ENCODE measurements at places on chromosomes 16 and 17. TPM values are rescaled to one million over a fixed set of nuclear protein-coding genes. Genes with fewer than 3 reads are reported as not detected.

- no peak overlapping the region for H3K27ac ChIP-seq
- no peaks in the 10 kb centered on the region for H3K27me3 ChIP-seq
- DNase-seq = no peak
- H3K36me3 ChIP-seq = no peaks in the 10 kb centered on the region
- no peaks in the 10 kb centered on the region for H3K4me1 ChIP-seq
These were observed 385.3 kb downstream of the HAPSTR1 start for GRCh38 chr16:9476744-9477143.

DNA sequence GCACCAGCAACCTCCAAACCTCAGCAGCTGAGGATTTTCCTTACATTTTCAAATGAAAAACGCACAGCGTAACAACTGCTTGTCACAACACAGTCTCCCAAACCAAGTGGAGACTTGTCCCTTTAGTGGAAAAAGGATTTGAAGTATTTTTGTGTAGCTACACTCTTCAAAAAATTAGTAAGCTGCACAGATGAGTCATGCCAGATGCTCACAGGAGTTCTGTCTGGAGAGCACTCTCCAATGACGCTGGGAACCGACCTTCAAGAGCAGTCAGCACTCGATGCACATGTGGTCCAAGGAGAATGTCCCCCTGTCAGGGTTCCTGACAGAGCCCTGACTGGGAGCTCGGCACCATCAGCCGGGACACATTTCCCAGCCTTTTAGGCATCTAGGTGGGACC, 39.8 kb downstream of the MAP1LC3B start:
- no peak overlapping the region for H3K4me3 ChIP-seq
- H3K4me1 ChIP-seq = no peaks in the 10 kb centered on the region
- no peak for DNase-seq
- peaks cover 5% of the 10 kb centered on the region for H3K36me3 ChIP-seq
- no peak overlapping the region for H3K27ac ChIP-seq
- H3K27me3 ChIP-seq = peaks cover 3% of the 10 kb centered on the region

DNA sequence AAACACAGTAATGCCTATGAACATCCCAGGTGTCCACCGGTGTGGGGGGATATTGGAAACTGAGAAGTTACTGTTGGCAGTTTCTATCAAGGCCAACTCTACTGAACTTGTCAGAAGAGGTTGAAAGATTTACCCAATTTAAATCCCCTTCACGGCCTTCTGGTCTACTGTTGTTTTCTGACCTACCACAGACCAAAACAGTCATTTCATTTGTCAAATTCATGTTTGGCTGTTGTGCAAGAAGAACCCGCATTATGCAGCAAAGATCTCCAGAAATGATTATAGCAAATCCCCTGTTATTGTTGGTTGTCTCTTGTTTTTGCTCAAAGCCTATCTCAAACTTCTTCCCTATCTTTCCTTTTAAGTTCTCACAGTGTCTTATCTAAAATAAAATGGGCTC, 73.1 kb upstream of the MAF start:
- H3K4me1 ChIP-seq = no peaks in the 10 kb centered on the region
- no peaks in the 10 kb centered on the region for H3K27me3 ChIP-seq
- no peak overlapping the region for H3K27ac ChIP-seq
- no peaks in the 10 kb centered on the region for H3K36me3 ChIP-seq

DNA sequence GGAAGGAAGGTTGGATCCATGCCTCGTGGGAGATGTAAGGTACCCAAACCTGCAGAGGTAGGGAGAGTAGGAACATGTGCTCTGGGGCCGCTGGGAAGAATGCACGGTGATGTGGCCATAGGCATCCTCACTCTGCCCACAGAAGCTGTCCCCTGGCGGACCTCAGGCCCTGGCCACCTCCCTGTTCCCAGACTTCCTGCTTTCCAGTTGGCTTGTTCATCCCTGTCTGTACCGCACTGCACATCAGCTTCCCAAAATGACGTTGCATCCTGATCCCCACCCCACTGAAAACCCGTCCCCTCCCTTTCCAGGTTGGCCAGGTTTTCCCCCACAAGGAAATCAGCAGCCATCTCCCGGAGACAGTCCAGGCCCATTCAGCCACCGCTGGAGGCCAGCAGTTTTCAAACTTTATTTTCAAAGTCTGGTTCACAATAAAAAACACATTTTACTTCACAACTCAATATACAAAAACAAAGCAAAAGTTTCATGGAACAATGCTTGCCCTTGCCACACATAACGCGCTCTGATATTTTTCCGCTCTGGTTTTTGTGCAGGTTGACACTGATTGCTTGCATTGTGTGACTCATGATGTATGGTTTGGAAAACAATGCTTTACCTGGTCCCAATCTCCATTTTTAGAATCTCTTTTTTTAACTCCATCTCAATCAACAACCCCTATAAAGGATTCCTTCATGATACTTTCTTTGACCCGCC, 143.0 kb downstream of the GAS7 start:
- no peak for DNase-seq
- no peaks in the 10 kb centered on the region for H3K27me3 ChIP-seq
- no peak overlapping the region for H3K4me3 ChIP-seq
- no peaks in the 10 kb centered on the region for H3K36me3 ChIP-seq
- no peak overlapping the region for H3K27ac ChIP-seq

- H3K36me3 ChIP-seq = peaks cover 91% of the 10 kb centered on the region
- DNase-seq = no peak
- no peaks in the 10 kb centered on the region for H3K4me1 ChIP-seq
- no peak overlapping the region for H3K4me3 ChIP-seq
- peak overlapping the region; percentile 1 for H3K27ac ChIP-seq
- H3K27me3 ChIP-seq = no peaks in the 10 kb centered on the region
These were observed 11.6 kb downstream of the DDX42 start for GRCh38 chr17:63785556-63785955.

GRCh38 chr17:54920819-54921218, 20.2 kb downstream of the TOM1L1 start:
- H3K4me3 ChIP-seq = no peak overlapping the region
- H3K27ac ChIP-seq = no peak overlapping the region
- H3K4me1 ChIP-seq = no peaks in the 10 kb centered on the region
- no peaks in the 10 kb centered on the region for H3K36me3 ChIP-seq

The THUMPD1 gene
- polyA plus RNA-seq = 26.8 TPM
